Spinal cord (tissue), 10 donors: ENCODE measurements at places on chromosomes 13 and 19. TPM values are rescaled to one million over a fixed set of nuclear protein-coding genes. Genes with fewer than 3 reads are reported as not detected.

The PLPPR3 gene
- total RNA-seq, result 26.1 TPM

The ELANE gene
- total RNA-seq, result 23.5 TPM

The MEDAG gene
- 12.1 TPM for total RNA-seq

The KCNN1 gene
- 7.3 TPM for total RNA-seq

The EPN1 gene
- 31.3 TPM for total RNA-seq
